ENCODE measurements at places on chromosomes 3 and 15.

DNA sequence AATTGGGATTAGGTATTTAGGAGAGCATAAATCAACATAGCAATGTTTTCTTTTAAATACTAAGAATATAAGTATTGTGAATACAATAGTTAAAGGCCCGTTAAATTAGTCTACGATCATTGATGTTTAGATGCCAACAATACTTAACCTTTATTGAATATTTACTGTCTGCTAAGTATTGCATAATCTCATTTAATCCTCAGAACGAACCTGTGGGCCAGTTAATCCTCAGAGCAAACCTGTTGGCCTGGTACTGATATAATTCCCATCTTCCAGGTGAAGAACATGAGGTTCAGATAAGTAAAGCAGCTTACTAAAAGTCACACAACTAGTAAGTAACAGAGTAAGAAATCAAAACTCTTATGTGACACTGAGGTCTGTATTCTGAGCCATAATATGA lies 57.4 kb upstream of the ACKR4 start:
- no peak for DNase-seq

GRCh38 chr15:69098771-69099170 lies 61.7 kb upstream of the GLCE start:
- DNase-seq = no peak

DNA sequence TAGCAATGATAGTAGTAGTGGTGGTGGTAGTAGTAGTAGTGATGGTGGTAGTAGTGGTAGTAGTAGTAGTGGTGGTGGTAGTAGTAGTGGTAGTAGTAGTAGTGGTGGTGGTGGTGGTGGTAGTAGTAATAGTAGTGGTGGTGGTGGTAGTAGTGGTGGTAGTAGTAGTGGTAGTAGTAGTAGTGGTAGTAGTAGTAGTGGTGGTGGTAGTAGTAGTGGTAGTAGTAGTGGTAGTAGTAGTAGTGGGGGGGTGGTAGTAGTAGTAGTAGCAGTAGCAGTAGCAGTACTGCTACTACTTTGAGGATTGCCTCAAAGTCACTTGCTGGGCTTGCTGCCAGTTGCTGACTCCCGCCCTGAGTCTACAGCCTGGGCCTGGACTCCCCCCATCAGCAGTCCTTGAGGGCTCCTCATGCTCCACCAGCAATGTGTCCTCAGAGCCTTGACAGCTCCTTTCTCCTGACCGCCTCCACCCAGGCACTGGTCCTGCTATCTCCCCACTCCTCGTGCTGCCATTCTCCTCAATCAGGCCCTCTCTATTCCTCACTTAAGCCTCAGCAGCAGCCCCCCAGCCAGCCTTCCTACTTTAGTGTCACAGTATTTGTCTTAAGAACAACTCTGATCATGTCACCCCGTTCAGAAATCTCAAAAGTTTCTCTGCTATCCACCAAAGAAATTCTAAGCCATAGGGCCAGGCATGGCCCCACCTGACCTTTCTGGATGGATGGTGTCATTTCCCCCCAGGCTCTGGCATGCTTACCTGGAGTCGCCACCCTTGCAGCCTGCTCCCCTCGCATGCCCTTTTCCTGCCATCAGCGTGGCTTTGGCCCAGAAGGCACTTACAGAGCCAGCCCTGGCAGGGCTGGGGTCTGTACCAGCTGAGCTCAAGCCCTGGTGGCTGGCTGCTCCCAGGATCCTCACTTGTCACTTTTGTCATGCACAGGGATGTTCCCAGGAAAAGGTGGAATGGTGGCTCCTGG lies 45.6 kb downstream of the DLEC1 start:
- DNase-seq = peak; percentile 25

DNA sequence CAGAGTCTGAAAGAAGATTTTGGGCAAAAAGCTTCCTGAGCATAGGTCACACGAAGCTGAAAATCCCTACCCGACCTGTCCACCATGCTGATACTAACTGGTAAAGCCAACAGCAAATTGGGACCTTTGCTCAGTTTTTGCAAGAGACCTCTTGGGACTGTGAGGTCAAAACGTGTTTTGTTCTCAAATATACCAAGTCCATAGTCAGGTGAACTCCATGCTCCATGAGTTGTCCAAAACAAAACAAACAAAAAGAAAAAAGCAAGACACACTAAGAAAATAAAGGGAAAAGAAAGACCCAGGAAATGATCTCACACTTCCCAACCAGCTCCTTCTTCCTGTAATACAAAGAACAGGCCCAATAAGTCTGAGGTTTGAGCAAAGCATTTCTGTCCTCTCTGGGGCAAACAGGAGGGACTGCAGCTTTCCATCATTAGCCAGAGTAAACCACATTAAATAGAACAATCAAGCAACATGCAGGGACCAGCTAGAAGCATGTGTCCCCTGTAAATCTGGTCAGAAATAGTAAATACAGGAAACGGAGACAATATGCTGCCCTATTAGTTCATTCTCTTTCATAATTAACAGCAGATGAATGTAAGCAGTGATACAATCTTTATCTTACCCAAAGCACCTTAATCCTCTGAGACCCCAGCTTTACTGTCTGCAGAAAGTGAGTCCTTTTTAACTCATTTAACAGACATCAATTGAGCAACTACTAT lies 125.0 kb upstream of the LIPC start:
- no peak for DNase-seq

DNA sequence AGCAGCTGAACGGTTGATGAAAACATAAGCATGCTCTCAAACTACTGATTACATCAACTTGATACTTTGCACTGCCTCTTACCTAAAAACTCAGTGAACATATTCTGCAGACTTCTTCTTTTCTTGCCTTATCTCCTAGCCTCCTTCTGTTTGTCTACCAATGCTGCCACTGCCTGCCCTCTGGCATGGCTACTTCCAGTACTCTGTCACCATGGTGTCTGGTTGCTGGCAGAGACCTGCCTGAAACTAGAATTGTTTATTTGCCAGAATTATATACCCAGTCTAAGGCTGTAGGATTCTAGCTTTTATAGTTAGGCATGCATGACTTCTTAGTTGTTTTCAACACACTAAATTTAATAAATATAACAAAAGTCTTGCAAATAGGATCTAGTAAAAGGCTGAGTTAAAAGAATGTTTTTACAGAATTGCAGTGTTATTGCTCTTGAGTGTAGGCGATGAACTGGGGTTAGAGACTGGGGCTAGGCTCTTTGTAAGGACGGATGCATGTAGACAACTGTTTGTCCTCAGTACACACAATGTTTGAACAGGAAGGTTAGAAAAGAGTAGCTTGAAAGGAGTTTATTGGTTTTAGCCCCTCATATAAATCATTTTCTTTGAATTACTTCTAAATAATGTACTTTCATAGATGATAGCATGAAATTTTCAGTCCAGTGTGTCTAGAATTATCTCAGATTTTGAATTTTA lies 116.3 kb downstream of the KCNAB1 start:
- DNase-seq = no peak

DNA sequence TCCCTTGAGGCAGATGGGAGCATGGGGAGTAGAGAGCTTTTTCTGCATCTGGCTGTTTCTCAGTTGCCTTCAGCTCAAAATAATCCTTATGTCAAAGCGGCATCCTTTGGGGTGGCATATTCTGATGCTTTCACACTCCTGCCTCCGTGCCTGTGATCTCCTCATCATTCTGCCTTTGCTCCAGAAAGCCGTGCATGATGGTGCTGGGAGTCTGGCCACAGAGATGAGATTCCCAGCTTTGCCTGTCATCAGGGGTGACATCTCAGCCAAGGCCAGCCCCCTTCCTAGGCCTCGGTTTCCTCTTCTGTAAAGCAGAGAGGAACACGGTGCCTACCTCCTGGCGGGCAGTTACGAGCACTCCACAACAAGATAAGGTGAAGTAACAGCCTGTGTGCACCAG lies 96.3 kb upstream of the ALDH1A3 start:
- DNase-seq = no peak

DNA sequence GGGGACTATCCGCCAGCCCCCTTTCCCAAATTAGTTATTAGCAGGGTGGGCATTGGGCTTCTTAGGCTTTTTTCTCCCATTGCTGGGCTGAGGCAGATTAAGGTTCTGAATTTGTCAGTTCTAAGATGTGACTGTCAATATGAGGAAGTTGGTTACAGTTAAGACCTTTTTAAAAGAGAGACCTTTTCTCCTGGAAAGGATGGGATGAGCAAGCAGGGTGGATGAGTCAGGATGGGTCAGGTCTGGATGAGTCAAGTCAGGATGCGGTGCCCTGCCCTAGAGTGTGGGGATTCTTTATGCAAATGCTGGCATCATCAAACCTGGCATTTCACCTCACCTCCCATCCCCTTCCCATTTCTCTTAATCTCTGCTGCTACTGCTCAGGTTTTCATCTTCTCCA lies 1.9 kb downstream of the AEN start:
- DNase-seq = no peak

GRCh38 chr3:128449111-128449638 lies 17.5 kb downstream of the DNAJB8 start:
- DNase-seq = no peak

DNA sequence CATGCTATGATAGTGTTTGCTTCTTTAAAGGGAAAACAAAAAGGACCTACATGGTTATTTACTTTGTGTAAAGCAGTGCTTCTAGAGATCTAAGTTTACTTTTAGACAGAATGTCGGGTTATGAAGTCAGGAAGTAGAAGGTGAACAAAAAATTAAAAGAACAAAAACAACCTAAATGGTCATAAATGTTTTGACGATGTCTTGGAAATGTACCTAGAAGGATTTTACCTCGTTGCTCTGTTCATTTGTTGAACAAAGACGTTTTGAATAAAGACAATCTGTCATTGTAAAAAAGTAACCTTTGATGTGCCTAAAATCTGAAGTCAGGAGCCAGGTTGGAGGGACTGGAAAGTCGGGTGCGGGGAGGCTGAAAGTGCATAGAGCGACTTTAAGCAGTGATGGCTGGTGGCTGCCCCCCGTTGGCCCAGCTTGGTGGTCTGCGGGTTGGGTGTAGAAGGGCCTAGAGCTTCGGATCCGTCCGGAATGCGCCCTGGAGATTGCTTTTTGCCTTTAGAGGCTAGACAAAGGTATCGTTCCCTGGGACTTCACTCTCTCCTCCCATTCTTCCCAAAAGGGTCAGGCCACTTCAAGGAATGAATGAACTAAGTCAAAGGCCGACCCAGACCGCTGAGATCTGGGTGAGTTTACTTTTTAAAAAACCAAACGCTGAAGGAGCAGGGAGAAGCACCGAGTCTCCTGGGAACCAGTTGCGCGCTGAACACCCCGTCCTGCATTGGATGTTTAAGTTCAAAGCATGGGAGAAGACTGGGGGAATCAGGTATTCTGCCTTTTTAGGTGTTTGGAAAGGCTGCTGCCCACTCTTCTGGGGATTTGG lies 2.1 kb downstream of the SOX14 start:
- DNase-seq = no peak

DNA sequence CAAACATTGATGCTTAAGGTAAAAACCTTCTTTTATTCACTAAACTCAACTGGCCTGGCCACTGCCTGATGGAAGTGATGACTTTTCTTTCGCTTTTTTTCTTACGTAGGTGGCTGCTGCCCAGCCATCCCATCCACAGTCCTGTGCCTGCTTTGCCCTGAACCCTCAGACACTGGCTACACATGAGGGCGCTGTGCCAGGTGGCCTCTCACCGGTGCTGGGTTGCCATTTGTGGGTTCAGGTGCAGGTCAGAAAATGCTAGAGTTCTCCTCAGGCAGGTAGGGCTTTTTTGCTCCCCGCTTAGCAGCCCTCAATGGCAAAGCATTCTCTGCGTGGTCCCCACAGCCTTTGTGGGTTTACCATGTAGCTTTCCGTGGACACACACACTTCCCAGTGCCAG lies 88.3 kb upstream of the PRR23E start:
- DNase-seq = no peak

- DNase-seq = no peak
These were observed 32.8 kb upstream of the TIMP4 start for GRCh38 chr3:12191559-12191958.

DNA sequence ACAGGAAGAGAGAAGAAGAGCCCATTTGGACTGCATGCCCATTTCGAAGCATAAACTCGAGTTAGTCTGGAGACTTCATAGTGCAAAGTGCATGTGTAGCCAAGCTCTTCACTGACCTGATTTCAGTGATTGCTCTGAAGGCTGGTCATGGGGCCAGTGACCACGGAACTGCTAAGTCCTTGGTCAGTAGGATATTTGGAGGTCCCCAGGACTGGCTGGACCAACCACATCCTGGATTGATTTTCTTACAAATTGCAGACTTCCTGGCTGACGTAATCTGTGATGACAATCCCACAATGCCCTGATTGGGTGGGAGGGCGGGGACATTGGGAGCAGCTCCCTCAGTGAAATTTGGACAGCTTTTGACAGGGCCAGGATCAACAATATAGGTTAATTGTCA lies 233.4 kb downstream of the CACNA2D3 start:
- no peak for DNase-seq

GRCh38 chr3:18898911-18899310 lies 249.4 kb upstream of the KCNH8 start:
- no peak for DNase-seq

GRCh38 chr3:113439606-113440005 lies 1.7 kb downstream of the CFAP44 start:
- DNase-seq = no peak

DNA sequence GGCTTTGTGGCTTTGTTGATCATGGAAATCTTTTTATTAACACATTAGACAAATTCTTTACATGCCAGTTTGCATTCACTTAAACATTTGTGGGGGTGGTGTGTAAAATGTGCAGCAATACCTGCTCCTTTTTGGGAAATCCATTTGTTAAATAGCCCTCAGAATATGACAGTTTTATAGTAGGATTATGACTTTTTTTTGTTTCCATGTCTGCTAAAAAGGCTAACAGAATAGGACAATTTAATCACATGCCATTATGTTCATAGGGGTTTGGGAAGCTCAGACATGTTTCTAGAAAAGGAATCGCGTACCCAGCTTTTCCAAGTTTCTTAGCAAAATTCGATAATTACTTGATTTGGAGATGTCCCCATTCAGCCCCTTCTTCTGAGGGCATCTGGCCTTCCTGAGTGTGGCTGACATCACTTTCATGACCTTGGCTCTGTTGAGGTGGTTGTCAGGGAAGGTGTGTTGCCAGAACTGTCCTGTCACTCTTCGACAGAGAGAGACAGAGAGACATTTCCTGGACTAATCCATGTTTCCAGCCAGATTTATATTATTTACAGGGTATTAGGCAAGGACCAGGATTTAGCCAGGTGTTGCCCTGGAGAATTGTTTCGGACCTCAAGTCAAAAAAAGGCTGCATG lies 126.4 kb downstream of the PTPRG start:
- DNase-seq = no peak

- no peak for DNase-seq
These were observed 2.5 kb upstream of the LPP start for GRCh38 chr3:188151438-188151837.

GRCh38 chr15:23913635-23914034 lies 226.5 kb upstream of the NDN start:
- DNase-seq = no peak

- DNase-seq = no peak
These were observed 160.1 kb downstream of the PLCL2 start for GRCh38 chr3:17044855-17045254.

Measured in effector memory CD4-positive, alpha-beta T cell (primary cell).